Neural crest cell (in vitro differentiated cells): ENCODE measurements at places on chromosomes 13 and 19.

DNA sequence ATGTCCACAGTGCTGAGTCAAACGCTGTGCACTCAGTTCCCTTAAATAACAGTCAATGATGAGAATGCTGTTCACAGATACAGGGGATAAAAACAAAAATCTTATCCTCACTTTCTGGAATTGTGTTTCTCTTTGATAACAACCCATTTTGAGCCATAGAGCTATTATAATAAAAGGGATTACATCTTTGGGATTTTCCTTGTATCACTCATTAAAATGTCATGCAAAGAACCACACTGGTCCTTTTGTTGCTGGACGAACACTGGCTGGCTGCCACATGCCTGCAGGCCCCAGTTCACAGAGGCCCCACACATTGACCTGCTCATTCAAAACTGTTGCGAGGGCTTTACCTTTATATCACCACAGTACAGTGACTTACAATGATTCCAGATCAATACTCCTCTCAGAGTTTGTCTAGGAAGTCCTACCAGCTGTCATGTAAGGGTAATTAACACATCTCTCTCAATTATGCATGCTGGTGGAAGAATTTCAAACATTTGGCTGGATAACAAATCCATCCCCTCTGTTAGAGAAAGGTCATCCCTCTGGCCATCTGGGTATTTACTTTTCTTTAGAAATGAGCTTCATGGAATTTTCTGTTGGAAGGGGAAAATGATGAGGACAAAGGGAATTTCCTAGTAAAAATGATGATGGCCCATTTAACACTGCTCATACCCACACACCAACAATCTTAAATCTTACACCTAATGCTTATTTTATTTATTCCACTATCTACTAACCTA is 85.9 kb downstream of the MBNL2 start:
- DNase-seq: no peak

DNA sequence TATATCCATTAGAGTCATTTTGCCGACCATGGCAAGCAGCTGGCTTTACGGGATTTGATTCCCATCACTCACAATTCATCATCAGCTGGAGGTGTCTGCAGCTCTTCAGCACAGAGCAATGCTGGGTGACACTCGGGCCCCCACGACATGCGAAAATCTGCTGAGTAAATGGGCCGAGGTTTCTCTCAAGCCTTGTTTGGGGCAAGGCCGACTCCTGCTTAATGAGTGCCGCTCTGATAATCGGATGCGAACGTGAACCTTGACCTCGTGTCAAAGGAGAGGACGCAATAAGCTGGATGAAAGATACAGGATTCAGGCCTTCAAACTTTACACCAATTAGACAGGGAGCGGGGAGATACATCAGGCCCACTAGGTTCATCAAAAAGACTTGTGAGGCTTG is 65.2 kb downstream of the GGACT start:
- no peak for DNase-seq

DNA sequence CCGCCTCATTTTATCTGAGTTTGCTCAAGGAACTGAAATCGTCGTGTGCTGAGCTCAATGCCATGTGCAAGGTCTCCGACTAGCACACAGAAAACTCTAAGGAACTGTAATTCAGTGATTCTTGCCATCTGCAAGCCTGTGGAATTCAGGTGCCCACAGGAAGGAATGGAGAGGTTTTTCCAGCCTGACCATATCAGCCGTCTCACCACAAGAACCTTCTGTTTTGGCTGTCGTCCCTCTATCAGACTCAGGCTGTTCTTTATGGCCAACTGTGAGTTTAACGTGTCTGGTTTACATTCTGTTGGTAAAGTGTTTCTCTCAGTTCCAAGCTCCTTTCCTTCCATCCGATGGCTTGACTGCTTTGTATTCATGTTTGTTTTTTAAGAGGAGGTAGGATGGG is 293.5 kb downstream of the SPRY2 start:
- no peak for DNase-seq

DNA sequence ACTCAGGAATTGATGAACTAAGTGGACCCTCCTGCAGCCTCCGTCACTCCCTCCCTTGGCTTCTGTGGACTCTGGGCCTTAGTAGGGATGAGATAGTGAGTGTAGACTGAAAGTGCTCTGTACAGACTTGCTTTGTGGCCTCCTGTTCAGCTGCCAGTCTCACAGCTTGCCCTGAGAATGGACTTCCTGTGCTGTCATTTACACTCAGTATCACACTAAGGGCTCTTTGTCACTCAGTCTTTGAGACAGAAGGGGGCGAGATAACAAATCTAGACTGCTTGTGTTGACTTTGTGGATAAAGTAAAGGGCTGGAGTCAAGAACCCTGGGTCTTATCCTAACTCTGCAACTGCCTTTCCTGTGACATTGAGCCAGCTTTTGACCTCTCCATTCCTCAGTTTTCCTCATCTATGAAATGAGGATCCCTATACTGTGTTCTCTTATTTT is 21.0 kb upstream of the SPRY2 start:
- DNase-seq: peak; percentile 19

DNA sequence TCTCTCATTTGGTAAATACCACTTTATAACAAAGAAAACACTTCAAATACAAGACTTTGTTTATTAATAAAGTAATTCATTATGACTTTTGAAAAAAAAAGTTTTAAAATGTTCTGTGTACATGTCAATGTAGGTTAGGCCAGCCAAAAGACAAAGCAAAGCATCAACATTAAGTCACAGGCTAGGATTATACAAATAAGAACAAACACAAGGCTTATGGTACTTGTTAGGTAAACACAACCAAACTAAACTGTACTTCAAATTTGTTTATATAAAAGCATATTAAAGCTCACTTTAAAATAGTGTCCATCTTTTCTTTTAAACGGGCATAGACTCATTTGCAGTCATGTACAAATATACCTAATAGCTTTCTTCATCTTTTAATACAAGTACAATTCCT is 86.6 kb downstream of the ZDHHC20 start:
- DNase-seq: no peak

DNA sequence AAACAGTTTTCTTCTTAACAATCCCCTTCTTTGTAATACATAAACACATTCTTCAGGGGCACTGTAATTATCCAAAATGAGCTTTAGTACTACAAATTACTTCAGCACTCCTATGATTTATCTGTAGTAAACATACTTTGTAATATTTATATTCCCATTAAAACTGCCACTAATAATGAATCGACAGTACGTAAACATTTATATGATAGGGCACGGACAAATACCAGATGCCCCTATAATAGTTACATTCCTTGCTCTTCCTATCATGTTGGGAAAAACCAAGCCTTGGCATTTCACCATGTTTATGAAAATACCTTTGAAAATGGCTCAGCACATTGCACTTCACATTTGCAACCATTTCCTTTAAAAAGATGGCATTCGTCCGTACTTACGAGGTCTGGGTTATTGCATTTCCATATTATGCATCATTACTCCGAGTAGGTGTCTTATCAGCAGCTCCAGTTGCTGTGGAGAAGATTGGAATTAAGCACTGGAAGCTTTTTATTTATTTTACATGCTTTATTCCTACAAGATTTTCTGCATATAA is 1043.4 kb downstream of the DIAPH3 start:
- no peak for DNase-seq

DNA sequence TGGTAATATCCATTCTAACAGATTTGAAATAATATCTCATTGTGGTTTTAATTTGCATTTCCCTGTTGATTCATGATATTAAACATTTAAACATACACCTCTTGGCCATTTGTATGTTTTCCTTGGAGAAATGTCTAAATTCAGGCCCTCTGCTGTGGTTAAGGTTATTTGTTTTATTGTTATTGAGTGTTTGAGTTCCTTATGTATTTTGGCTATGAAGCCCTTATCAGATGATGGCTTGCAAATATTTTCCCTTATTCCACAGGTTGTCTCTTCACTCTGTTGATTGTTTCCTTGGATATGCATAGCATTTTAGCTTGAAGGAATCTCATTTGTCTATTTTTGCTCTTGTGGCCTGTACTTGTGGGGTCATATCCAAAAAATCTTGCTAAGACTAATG is 303.6 kb downstream of the GPC5 start:
- no peak for DNase-seq

GRCh38 chr19:49142866-49143335 is 12.3 kb downstream of the HRC start:
- DNase-seq: peak; percentile 90

DNA sequence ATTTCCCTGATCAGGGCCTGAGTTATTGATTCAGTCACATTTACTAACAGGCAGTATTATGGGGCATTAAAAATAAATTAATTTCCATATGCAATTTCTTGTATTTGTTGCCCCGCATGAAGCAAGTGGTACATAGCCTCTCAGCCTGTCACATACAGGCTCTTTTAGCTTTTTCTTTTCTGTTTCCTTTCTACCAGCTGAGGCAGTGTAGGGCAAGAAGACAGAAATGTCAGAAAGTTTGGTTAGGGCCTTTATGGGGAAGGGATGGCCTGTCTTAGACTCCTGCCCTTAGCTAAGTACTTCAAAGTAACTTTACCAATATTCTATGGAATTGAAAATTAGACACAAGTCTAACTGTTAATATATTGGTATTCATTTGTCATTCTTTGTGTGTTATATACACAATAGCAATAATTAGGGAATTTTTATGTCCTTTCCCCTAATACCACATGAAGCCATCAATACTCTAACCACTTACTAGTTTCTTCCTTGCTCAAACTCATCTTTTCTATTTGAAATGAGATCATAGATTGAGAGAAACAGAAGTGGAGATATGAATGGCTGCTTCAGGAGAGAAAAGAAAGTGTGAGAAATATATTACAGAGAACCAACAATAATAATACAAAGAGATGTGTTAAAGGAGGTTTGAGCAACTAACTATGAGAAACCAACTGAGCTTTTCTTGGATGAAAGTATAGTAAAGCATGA is 669.6 kb downstream of the PCDH17 start:
- no peak for DNase-seq

DNA sequence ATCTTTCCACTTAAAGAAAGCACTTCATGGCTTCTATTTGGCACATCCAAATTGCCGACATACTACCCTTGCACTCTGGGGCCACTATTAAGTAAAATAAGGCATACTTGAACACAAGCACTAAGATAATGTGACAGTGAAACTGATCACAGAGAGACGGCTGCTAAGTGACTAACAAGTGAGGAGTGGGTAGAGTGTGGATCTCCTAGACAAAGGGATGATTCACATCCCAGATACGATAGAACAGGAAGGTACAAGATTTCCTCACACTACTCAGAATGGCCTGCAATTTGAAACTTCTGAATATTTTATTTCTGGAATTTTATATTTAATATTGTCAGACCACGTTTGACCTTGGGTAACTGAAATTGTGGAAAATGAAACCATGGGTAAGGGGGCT is 1721.8 kb upstream of the SPRY2 start:
- no peak for DNase-seq

- no peak for DNase-seq
These were observed 290.4 kb downstream of the SLITRK6 start for GRCh38 chr13:85508683-85509329.

DNA sequence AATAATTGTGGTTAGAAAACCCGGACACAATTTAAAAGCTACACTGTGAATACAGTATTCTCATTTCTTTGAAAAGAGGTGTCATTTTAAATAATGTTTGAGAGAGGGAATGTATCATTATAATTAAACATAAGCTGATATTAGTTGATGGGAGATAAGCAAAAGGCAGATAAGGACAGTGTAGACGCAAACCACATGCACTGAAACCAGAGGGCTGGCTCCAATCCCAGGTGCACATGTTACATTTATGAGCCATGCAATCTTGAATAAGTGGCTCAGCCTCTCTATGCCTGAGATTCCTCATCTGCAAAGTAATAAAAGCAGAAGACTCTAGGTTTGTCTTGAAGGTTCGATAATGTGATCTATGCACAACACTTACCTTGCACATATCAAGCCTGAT is 238.7 kb downstream of the EFNB2 start:
- no peak for DNase-seq

- DNase-seq: no peak
These were observed 13.3 kb downstream of the FBN3 start for GRCh38 chr19:8135946-8136618.

GRCh38 chr13:49827891-49828290 is 35.4 kb upstream of the KPNA3 start:
- DNase-seq: no peak

DNA sequence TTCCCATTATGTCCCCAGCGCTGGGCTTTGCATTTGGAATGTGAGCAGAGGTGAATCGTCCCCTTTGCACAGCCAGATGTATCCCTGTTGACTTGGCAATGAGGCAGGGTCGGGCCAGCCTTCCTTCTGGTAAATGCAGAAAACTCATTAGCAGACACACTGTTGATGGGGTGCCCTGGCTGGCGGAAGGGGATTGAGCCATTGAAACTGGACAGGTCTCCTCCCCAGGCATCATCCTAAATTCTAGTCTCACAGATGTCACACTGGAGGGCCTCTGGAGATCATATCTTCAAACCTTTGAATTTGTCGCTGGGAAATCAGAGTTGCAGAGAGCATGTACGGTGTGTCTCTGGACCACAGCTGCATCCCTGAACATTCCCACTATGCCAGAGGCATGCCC is 219.5 kb upstream of the TSHZ3 start:
- DNase-seq: no peak
